ENCODE measurements at places on chromosomes 2 and 18. TPM values are rescaled to one million over a fixed set of nuclear protein-coding genes. Genes with fewer than 3 reads are reported as not detected.

Gene VWA3B
- not detected for total RNA-seq

DNA sequence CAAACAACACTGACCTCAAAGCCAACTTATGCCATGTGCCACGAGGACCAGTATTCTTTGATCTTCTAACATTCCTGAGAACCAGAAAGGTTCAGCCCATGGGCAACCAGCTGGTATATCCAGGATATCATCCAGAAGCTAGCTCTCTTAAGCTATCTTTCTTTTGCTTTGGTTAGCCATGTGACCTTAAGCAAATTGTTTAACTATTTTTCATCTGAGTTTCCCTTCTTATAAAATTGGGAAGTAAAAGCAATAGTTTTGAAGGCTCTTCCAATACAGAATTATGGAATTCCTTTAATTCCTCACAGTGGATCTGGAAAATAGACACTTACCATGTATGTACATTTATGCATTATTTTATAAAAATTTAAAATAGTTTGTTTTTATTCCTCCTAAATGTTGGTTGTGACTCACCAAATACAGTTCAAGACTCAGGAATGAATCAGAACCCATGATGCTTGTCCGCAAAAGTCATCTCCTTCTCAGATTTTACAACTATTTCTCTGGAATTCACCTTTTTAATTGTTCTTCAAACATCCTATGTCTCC lies 435.7 kb downstream of the ZEB2 start:
- DNase-seq, result no peak

DNA sequence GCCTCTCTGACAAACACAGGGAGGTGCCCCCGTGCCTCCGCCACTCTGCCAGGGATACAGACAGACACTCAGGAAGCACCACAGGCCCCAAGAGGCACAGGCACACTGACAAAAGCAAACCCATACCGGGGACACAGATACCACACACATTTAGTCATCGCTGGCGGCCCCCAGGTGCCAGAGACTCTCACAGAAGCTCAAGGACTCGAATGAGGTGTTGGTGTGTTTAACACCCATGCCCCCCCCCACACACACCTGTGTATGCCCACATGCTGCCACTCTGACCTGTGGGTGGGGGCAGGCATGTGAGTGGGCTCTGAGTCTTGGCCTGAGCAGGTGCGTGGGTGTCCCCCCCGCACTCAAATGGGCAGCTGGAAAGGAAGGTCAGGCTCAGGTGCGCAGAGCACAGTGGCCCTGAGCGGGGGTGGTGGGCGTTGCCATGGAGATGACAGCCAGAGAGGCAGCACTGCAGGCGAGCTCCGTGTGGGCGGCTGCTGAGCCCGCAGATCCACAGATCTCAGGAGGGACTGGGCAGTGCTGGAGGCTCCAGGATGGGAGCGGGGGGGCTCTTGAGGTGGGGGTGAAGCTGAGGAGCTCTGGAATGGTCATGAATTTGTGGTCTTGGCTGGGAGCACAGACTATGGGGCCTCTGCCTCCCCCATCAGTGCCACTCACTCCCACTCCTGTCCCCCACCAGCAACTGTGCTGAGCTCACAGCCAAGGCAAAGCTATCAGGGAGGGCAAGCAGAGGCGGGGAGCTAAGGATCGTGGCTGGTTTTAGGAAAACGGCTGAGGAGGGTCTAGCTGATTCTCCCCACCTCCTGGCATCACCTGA lies 73.9 kb upstream of the TAF1B start:
- DNase-seq, result no peak

GRCh38 chr2:204360218-204361007 lies 184.9 kb upstream of the PARD3B start:
- DNase-seq, result no peak

GRCh38 chr2:217625557-217626169 lies 377.1 kb downstream of the TNS1 start:
- DNase-seq, result no peak

GRCh38 chr2:85718009-85718391 lies 23.8 kb downstream of the GNLY start:
- no peak for DNase-seq

DNA sequence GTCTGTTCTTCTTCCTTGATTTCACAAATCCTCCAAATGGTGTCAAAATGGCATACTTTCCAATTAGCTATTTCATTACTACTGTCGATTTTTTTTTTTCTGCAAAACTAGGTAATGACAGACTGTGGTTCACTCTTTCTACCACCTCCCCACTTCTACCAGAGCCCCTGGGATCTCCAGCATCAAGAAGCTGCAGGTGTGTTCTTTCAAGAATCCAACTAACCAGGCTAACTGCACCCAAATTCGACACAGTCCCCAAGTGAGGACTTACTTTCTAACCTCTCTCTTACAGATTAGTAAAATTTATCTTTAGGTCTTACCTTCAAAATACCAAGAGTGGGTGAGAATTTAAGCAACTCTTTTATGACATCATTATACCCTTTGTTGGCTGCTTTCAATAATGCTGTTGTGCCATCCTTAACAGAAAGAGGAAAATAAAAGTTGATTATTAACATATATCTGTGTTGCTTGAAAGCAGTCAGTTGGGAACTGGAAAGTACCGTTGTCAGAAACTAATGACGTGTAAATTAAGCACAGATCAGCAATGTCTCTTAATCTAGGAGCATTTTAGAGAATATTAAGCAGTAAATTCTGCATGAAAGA lies 31.2 kb upstream of the NPC1 start:
- no peak for DNase-seq

DNA sequence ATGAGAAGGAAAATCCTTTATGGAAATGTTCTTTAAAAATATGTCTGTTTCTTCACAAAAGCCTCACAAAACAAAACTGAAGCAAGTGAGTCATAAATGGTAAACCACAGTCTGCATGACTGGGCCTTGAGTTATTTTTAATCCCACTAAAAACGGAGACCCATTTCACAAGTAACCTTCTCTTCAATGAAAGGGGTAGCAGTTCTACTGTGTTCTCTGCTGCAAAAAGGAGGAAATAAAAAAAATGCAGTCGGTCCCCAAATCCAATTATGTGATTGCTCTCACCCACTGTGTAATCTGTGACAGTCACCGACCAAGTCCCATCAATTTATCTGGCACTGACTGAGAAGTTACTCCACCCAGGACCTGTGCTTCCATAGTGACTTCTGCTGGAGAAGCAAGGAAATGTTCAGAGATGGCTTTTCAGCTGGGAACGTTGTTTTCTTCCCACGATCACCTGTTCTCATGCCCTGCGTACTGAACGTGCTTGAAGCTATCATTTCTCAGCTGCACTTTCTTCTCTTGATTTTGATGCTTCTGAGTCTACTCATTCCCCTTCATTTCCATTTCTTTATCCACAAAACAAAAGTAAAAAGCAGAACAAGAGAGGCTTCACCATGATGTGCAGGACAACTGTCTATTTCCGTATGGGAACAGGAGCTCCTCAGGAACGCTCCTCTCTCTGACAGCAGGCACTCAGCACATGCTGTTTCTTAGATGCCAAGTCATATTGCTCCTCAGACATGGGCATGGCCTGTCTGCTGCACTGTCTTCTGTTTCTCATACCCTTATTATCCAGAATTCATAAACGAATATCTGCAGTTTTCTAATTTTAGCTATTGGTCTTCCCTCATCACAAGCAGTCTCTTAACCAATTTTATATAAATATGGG lies 80.0 kb upstream of the TMEM200C start:
- no peak for DNase-seq

- no peak for DNase-seq
Measured at GRCh38 chr2:99864561-99865553, 277.5 kb downstream of the AFF3 start.

- DNase-seq, result no peak
Measured at GRCh38 chr2:178829981-178830380, 22.8 kb upstream of the TTN start.

DNA sequence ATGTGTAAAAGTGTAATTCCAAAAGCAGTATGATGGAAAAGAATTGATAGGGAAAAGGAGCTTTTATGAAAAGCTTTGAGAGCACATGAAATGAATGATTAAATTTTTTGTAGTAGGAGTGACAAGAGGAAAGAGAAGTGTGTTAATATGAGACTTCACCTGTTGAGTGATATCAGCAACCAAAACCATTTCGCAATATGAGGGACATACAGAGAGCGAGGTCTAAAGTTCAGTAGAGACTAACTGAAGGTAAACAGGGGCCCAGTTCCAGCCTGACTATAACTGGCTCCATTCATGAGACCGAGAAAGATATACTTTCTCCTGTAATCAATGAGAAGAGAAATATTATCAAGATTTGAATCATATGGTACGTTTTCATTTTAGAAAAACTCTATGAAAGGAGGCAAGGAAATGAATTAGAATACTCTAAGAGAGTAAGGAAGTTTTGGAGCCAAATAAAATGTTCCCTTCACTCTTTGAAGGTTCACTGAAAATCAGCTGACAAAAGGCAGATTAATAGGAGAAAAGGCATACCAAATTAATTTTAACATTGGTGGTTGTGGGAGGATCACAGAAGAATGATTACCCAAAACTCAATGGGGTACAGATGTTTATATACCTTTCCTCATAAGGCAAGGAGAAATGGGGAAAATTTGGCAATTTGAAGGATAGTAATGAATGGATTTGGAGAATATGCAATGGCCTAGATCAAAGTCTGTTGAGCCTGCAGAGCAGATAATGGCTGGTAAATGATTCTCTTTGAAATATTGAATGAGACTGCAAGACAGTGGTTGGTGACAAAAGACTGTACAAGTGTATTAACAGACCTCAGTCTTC lies 932.2 kb downstream of the TDRD15 start:
- no peak for DNase-seq

- no peak for DNase-seq
Measured at GRCh38 chr18:59180150-59180845, 39.7 kb upstream of the GRP start.
